ENCODE measurements at places on chromosomes 16 and 17.
A peak's percentile ranks its signal among the peaks of the same experiment; 100 is the strongest.

DNA sequence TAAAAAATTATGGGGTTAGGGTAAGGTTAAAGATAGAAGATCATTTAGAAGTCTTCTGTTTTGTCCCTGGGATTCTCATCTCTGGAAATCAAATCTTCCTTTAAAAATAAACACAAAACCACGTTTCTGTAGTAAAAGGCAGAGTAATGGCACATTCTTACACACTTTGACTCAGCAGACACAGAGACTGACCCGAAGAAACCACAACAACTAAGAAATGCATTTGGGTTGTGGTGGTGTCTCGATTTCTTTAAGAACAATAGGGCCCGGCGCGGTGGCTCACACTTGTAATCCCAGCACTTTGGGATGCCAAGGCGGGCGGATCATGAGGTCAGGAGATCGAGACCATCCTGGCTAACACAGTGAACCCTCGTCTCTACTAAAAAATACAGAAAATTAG is 54.9 kb upstream of the MYH10 start:
- no peak for DNase-seq

DNA sequence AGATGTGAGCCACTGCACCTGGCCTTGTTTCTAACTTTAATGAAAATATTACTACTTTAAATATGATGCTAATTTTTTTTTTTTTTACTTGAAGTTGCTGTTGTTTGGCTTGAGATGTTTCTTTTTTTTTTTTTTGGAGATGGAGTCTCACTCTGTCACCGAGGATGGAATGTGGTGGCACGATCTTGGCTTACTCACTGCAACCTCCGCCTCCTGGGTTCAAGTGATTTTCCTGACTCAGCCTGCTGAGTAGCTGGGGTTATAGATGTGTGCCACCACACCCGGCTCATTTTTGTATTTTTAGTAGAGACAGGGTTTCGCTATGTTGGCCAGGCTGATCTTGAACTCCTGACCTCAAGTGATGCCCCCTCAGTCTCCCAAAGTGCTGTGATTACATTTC is 23.6 kb downstream of the IGSF6 start:
- DNase-seq: no peak

- DNase-seq: no peak
Observed at GRCh38 chr16:77591347-77591746, 131.0 kb upstream of the NUDT7 start.

DNA sequence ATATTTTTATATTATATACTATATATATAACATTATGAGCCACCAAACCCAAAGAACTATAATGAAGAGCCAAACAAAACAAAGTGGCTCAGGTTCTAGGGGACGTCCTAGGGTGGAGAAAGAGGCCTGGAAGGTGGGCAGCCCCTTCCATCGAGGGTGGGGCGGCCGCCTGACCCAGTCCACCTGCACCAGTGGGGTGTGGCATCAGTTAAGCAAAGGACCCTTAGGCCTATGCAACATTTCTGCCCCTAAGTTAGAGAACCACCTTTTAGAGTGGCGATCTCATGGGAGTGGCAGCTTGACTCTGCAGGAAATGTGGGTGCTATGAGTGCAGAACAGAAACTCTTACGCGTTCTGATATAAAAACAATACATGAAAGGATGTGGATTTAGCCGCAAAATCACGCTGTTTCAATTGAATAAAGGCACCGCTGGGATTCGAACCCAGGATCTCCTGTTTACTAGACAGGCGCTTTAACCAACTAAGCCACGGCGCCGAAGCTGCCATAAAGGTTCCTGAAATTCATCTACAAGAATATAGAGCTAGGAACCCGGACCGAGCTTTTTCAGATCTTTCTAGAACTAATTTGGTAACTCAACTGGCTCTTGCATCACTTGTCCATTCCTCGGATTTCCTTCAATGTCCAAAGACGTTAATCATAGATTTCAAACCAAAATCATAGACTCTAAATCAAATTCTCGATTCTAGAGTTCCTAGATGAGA is 15.6 kb upstream of the AURKB start:
- peak; percentile 59 for DNase-seq

GRCh38 chr16:166375-167121 is 770 bp downstream of the HBM start:
- no peak for DNase-seq

- no peak for DNase-seq
Observed at GRCh38 chr16:2174396-2175131, 19.0 kb downstream of the TRAF7 start.

- no peak for DNase-seq
Observed at GRCh38 chr16:24013864-24014645, 178.3 kb downstream of the PRKCB start.

- no peak for DNase-seq
Observed at GRCh38 chr17:38753071-38753506, 548 bp downstream of the PSMB3 start.

DNA sequence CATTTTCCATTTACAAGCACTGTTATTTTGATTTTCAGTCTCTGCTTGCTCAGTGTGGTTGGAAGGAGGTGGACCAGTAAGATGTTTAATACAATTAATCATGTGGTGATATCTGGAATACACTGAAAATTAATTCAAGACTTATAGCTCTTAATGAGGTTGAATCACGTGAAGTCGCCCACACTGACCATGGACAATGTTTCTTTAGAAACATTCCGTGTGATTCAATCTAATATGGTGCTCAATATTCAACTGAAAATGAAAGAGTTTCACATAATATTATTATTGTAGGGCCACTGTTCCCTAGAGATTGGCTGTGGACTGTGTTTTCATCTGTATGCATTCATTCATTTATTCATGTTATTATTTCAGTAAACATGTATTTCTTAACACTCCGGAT is 45.2 kb upstream of the MAF start:
- no peak for DNase-seq

DNA sequence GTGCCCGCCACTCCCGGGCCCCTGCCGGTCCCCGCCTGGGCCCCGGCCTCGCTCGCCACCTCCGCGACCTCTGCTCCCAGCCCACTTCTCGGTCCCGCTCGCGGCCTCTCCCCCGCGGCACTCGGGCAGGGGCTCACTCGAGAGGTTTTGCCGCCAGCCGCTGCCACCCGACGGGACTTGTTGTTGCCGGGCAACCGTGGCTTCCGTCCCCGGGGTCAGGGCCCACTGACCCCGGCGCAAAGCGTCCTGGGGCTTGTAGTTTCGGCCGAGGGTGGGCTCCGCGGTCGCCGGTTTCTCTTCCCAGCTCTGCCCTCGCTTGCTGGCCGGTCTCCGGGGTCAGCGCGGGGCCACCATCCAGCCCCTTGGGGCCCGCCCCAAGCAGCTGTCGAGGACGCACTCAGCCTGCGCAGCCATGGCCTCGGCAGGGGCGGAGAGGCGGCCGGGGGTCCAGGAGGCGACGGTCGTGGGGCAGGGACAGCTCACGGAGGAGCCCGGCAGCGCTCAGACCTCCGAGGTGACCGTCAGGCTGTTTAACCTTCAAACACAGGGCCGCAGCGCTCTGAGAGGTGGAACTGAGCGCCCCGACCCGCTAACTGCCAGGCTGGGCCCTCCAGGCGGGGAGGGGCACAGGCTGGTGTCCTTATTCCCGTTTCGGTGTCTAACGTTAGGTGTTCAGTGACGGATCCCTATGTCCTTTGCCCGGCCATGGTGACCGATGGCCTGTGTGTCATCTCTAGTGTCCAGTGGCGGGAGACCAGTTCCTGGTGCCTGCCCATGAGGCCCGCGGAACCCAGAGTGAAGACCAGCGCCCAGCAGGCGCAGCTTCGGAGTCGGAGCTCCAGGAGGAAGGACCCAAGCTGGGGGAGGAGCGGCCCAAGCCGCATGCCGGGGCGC is at the start of the genes C16orf86 and ENKD1:
Gene C16orf86 (plus strand): TSS at position 256 of the 894 bp plus-strand sequence. CDS start 157 bp downstream, at position 413.
Gene ENKD1 (minus strand): TSS at position 192 of the 894 bp plus-strand sequence. CDS start 308 bp downstream, outside the sequence.
- DNase-seq: peak; percentile 83

GRCh38 chr16:68079626-68080344 is 5.4 kb upstream of the NFATC3 start:
- peak; percentile 46 for DNase-seq

- peak; percentile 54 for DNase-seq
Observed at GRCh38 chr17:50114849-50115357, 15.1 kb downstream of the SAMD14 start.

GRCh38 chr17:58373003-58373402 is 21.0 kb upstream of the SUPT4H1 start:
- DNase-seq: no peak

- DNase-seq: no peak
Observed at GRCh38 chr17:1643293-1643998, 2.1 kb downstream of the SCARF1 start.

- no peak for DNase-seq
Observed at GRCh38 chr16:73166441-73166851, 118.5 kb upstream of the ZFHX3 start.

- no peak for DNase-seq
Observed at GRCh38 chr17:76449126-76449525, 3.8 kb downstream of the UBE2O start.

- DNase-seq: no peak
Observed at GRCh38 chr17:17022456-17022855, 19.8 kb upstream of the MPRIP start.

GRCh38 chr17:82101767-82102679 is 4.0 kb upstream of the FASN start:
- DNase-seq: no peak

GRCh38 chr17:39916918-39917317 is 1.5 kb downstream of the GSDMB start:
- no peak for DNase-seq

All from muscle of arm (tissue), 14 donors.